ENCODE measurements at places on chromosomes 11 and 22.

- no peak for DNase-seq
Measured at GRCh38 chr11:29315275-29315674, 701.6 kb downstream of the KCNA4 start.

DNA sequence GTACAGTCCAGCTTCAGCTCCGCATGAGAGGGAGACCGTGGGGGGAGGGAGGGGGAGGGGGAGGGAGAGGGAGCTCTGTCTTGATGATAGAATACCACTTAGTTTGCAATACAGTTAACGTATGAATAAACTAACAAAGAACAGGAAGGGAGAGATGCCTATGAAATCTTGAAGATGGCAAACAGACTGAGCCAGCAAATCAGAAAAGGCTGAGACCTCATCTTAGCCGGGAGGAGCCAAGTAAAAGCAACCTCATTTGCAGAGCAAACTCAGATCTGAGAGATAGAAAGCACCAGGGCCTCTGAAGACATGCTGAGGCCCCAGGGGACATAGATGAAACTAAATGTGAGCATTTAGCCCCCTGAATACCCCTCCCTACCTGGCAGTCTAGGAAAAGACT lies 23.0 kb downstream of the APLP2 start:
- peak; percentile 63 for DNase-seq

- peak; percentile 9 for DNase-seq
Measured at GRCh38 chr11:128365044-128365443, 222.3 kb downstream of the ETS1 start.

DNA sequence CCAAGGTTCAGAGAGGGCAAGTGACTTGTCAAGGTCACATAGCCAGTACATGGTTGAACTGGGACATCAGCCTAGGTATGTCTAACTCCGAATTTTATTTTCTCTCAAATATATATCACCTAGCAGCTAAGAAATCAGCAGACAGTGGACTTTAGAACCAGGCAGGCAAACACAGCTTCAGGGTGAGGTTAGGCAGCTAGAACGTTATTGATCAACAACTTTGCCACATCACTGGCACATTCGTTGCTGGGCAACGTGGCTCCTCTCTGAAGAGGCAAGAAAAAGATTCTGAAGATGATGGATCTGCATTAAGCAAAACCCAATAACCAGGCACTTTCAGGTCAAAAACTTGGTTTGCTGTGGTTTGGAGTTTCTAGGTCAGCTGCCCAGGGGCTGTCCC lies 258.0 kb downstream of the KIRREL3 start:
- no peak for DNase-seq

DNA sequence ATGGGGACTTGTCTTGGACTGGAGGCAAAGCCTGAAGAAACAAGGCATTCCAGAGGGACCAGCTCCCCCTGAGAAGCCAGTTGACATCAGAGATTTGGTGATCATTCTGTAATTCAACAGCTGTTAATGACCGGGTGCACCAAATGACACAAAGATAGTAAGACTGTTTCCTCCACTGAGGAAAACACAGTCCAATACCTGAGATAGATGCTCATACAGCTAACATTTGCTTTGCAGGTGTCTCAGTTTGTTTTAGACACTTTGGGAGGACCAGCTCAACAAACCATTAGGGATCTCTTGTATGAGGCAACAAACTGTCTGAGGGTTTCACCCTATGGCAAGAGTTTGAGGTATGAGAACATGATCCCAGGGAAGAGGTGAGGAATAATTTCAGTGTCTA lies 237.2 kb upstream of the PLET1 start:
- DNase-seq, result no peak

GRCh38 chr11:47003180-47003877 lies 66.8 kb downstream of the CSTPP1 start:
- peak; percentile 86 for DNase-seq

GRCh38 chr22:30425616-30426387 lies at the start of gene MTFP1:
TSS of gene MTFP1 (plus strand) at chr22:30425768. CDS start at chr22:30425880, 112 bp downstream.
- peak; percentile 83 for DNase-seq

- DNase-seq, result no peak
Measured at GRCh38 chr22:19876314-19876940, 21.8 kb upstream of the GNB1L start.

- no peak for DNase-seq
Measured at GRCh38 chr22:37549704-37550059, 10.6 kb upstream of the CDC42EP1 start.

- no peak for DNase-seq
Measured at GRCh38 chr11:85866137-85866827, 11.1 kb downstream of the CCDC83 start.

DNA sequence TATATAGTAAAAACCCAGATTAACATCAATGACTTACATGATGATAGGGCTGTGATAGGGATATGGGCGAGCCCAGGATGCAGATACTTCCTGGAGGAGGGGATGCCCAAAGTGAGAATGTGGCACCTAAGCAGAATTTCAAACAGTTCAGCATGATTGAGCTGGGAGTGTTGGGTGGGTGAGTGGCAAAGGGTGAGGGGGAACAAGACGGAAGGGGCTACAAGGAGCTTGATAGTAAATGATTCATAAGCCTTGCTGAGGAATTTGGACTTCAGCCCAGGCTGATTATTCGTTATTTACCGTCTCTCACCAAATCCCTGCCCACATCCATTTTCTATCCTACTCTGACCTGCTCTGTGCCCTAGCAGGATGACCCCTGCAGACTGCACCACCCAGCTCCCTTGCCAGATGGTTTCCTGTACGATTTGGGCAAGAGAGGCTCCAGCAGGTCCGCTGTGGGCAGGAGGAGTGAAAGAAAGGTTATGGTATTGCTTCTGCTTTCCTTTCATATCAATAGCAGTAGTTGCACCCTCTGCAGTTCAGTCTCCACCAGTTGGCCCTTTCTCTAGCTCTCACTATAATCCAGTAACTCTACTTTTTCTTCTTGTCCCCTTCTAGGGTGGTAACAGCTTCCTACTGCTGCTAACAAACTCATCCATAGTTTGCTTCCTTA lies 30.3 kb upstream of the SIK2 start:
- no peak for DNase-seq

GRCh38 chr11:80827781-80828180 lies 1387.0 kb upstream of the TENM4 start:
- no peak for DNase-seq

GRCh38 chr11:87645626-87646025 lies 529.6 kb downstream of the RAB38 start:
- no peak for DNase-seq

- no peak for DNase-seq
Measured at GRCh38 chr11:1742371-1742770, 8.0 kb downstream of the IFITM10 start.

- no peak for DNase-seq
Measured at GRCh38 chr22:47388778-47389177, 626.3 kb downstream of the TBC1D22A start.

- DNase-seq, result no peak
Measured at GRCh38 chr22:38348751-38349496, 31.7 kb upstream of the CSNK1E start.

DNA sequence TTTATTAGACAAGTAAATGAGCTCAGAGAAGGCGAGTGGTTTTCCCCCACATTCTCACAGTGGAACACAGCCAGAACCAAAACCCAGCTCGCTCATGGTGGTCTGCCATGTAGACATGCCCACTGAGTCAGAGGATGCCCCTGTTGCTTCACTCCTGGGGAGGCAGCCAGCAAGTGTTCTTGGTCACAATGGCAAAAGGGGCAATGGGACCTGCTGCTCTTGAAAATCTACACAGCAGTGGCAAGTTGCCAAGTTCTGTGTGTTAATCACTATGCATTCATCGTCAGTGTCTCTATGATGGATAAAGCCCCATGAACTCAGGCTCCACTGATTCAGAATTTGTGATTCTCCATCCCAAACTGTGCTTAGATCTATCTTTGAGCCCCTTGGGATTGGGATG lies 64.7 kb upstream of the TBCEL start:
- no peak for DNase-seq

- DNase-seq, result no peak
Measured at GRCh38 chr11:57191311-57192219, 9.8 kb downstream of the LRRC55 start.

DNA sequence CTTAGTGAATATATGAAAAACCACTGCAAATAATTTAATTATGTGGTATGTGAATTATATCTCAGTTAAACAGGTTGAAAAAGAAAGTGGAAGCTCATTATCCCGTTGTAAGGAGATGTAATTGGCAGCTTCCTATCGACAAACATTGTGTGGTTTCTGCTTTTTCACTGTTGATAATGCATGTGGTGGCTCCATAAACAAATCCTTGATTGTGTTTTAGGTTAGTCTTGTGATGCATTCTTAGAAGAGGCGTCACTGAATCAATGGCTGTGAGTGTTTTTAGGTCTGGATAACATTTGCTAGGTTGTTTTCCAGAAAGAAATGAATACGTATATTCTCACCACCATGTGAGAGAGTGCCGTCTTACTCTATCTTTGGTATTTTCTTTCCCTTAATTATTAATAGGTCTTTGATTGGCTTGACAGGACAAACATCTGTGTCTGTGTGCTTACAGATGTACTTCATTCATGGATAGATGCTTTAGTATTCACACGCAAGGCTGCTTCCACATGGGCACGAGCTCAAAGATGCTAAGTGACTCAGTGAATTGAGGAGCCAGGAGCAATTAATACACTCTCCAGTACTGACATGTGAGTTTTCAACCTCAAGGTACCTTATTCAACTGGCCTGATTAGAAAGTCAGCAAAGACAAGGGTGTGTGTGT lies 166.7 kb downstream of the TBC1D22A start:
- peak; percentile 63 for DNase-seq

- no peak for DNase-seq
Measured at GRCh38 chr11:13215149-13215548, 62.4 kb upstream of the BMAL1 start.

- DNase-seq, result peak; percentile 51
Measured at GRCh38 chr11:118605116-118605867, 2.1 kb upstream of the PHLDB1 start.

DNA sequence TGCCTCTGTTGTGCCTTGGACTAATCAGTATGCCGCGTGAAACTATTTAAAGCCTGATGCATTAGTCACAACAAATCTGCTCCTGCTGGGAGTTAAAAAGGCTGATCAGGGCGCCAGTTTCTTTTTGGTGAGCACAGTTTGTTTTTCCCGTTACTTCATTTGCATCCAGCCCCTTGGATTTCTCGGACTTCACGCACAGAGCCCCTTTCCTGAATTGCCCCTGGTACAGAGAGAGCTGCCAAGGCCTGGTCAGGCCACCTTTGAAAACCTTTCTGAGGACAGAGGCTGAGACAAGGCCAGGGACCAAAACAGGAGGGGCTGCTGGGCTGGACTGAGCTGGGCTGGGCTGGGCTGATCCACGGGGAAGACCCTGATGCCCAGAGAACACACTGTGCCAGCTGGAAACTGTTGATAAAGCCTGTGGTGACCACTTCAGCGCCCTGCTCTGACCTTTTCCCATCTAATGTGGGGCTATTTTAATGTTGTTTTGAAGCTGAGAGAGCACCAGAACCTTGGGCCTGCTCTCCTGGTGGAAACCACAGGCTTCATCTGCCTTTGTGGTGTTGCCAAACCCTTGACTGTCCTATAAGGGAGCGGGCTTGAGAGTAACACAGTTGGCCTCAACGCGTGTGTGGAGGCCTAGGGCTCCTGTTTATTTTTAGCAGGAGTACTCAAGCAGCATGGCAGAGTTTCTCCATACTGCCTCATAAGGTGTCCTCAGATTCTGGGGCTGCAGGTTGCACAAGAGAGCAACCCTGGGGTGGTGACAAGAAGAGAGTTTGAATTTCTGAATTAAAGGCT lies 44.2 kb downstream of the NAV2 start:
- peak; percentile 16 for DNase-seq

DNA sequence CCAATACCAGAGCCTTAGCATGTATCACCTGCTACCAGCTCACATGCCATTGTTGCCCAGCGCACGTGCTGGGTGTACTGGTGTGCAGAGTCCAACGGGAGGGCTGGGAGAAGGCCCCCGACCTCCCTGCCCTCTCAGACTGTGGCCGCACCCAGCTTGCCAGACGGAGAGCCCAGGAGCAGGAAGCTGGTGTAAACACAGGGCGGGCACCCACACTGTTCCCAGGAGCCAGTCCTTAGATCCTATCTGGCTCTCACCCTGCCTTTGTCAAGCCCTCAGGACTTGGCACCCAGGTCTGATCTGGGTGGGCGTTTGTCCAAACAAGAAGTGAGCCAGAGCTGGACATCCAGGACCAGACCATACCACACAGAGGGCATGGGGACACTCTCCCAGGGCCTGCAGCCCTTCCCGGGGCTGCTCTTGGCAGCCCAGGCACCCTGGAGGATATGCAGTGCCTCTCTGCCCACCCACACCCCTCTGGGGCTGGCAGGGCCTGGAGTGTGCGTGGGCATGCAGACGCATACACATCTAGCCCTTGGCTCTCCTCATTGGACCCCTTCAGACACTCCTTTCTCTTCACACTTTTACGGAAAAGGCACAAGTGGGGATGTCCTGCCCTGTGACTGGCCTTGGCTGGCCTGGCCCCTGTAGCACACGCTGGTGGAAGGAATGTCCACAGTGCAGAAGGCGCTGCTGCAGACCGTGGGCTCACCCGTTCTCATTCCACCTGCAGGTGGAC lies 19.9 kb upstream of the CLDN5 start:
- DNase-seq, result no peak

- peak; percentile 76 for DNase-seq
Measured at GRCh38 chr11:36622431-36623136, 24.5 kb upstream of the RAG2 start.

DNA sequence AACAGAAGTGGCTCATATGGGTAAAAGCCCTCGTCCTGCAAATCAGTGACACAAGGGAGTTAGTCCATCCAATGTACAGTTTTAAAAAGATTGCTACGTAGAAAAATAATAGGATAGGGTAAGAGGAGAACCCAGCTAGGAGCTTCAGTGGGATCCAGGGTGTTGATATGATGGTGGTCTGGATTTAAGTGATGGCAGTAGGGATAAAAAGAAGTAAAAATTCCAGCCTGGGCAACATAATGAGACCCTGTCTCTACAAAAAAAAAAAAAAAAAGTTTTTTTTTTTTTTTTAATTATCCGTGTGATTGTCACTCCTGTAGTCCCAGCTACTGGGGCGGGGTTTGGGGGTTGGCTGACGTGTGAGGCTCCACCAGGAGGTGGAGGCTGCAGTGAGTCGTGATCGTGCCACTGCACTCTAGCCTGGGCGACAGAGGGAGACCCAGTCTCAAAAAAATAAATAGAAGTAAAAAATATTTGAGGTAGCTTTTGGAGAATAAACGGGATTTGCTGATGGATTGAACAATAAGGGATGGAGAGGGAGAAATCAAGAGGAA lies 7.0 kb upstream of the L3MBTL2 start:
- peak; percentile 34 for DNase-seq

GRCh38 chr11:130439160-130439519 lies 9.3 kb upstream of the ADAMTS15 start:
- no peak for DNase-seq
